Stimulated activated CD4-positive, alpha-beta T cell treated with anti-CD3 and anti-CD28 coated beads, Interleukin-1b, Interleukin-23, amount 100 ng/mL, for 4 hours (primary cell): ENCODE measurements at places on chromosomes 12 and 14.

DNA sequence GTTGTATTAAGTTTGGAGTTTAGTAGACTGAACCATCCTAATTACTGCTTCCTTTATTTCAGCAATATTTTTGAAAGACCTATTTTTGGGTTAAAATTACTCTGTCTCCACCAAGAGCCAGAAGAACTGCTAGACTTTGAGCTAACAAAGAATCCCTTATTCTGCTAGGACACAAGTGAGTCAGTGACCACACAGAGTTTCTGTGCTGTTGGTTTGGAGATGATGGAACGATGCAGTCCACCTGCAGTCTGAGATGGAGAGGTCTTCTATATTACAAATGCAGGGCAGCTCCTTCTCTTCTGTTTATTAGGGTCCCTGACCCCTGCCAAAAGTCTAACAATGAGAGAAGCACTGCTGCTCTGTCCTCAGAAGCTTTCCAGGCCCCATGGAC lies 6.7 kb upstream of the STXBP6 start:
- no peak for DNase-seq

GRCh38 chr12:123948796-123949769 lies 23.5 kb downstream of the CCDC92 start:
- no peak for DNase-seq

- no peak for DNase-seq
Measured at GRCh38 chr12:97899529-97899928, 436.9 kb downstream of the RMST start.

DNA sequence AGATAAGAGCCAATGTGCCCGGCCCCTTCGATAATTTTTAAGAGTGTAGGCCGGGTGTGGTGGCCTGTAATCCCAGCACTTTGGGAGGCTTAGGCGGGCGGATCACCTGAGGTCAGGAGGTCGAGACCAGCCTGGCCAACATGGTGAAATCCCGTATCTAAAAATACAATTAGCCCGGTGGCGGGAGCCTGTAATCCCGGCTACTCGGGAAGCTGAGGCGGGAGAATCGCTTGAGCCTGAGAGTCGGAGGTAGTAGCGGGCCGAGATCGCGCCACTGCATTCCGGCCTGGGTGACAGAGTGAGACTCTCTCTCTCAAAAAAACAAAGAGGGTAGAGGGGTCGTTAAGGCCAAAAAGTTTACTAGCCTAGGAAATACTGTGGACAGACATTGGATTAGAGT lies 2.6 kb downstream of the KRAS start:
- DNase-seq, result no peak

- no peak for DNase-seq
Measured at GRCh38 chr12:101108130-101108529, 101.9 kb downstream of the SLC5A8 start.

GRCh38 chr14:69401841-69402240 lies 3.3 kb downstream of the SLC39A9 start:
- no peak for DNase-seq

DNA sequence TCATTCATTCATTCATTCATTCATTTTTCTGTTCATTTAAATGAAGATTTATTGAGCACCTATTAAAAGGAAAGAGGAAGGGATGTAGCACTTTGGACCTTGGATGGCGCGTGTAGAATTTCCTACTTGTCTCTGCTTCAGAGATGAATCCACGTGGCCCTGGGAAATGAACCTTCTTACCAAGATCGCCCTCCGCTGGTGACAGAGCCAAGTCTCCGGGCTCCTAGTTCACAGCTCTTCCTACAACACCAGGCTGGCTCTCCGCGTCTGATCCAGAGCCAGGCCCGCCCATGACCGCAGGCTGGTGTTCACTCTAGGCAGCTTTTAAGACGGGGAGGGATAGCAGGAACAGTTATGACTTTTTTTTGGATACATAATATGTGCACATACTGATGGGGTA lies 70.9 kb upstream of the PIWIL1 start:
- DNase-seq, result no peak

DNA sequence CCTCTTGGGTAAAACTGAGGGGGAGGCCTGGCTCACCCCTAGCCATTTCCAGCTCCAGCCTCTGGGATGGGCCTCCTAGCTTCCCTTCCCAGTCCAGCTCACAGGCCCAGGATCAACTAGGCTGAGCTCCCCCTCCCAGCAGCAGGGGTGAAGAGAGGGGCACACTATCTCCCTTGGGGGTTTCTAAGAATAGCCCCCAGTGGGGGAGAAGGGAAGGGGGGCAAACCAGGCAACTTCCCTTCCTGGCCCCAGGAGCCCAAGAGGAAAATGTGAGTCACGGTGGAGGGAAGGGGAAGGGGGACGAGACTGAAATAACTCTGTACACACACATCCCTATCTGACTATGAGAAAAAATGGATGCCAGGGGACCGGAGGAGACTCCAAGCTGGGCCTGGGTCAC lies 9.0 kb downstream of the ADCY6 start:
- DNase-seq, result no peak

- no peak for DNase-seq
Measured at GRCh38 chr14:56136571-56137452, 18.6 kb downstream of the PELI2 start.

GRCh38 chr14:96016501-96017160 lies 22.5 kb upstream of the C14orf132 start:
- no peak for DNase-seq
